ENCODE measurements at places on chromosomes 6 and 20.
A peak's percentile ranks its signal among the peaks of the same experiment; 100 is the strongest.

GRCh38 chr6:78324213-78324612, 543.1 kb upstream of the IRAK1BP1 start:
- DNase-seq: no peak

DNA sequence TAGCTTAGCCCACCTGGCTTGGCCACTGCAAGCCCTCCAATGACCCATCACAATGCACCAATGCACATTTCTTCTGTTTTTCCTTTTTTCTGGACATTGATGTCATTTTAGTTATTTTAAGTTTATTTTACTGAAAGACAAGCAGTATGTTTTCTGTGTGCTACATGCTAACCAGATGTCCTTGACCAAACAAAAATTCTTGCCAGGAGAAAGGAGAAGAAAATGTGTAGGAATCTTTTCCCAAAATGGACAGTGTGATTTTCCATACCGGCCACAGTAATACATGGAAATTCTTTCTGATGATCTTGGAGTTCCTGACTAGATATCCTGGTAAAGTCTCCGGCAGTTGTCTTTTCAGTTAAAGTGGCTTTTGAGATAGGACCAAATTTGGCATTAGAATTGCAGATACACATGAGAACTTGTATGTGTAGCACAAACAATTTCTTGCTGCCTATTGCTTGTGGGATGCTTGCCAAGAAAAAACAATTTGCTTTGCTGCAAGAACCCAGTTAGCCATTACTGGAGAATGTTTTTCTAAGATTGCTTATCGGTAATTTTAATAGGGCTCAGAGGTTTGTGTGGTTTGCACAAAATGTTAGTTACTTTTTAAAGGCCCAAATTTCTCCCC, 696.5 kb upstream of the CITED2 start:
- no peak for DNase-seq

DNA sequence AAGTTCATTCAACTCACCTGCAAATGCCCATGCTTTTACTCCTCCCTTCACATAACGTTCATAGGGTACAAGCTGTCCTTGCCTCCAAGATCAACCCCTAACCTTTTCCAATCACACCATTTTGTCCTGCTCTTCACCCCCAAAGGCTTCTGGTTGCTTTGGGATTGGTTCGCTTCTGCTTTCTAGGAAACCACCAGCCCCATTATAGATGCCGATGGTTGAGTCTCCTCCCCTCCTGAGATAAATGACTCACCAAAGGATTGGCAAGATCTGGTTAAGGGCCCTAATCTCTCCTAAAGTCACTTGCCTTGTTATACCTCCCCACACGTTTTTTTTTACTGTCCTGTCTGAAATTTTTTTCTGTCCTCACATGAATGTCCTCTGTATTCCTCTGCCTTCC, 311.4 kb downstream of the HACE1 start:
- DNase-seq: no peak

- DNase-seq: no peak
These were observed 444.1 kb upstream of the SOX4 start for GRCh38 chr6:21149470-21149869.

- DNase-seq: no peak
These were observed 69.1 kb upstream of the PBOV1 start for GRCh38 chr6:138287144-138287955.

DNA sequence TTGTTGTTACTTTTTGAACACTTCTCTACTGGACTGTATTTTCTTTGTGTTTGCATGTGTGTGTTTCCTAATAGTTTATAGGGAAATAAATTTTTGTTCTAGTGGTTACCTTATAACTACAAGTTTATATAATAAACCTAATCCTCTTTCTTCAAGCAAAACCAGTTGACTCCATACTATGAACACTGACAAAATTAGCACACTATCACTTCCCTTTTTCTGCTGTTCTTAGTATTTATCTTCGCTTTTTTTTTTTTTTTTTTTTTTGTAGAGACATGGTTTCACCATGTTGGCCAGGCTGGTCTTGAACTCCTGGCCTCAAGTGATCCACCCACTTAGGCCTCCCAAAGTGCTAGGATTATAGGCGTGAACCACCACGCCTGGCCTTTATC, 25.0 kb upstream of the C6orf62 start:
- DNase-seq: no peak

- peak; percentile 74 for DNase-seq
These were observed at the start of gene ZDHHC14 for GRCh38 chr6:157380779-157381561. TSS of gene ZDHHC14 (plus strand) at chr6:157381190.

DNA sequence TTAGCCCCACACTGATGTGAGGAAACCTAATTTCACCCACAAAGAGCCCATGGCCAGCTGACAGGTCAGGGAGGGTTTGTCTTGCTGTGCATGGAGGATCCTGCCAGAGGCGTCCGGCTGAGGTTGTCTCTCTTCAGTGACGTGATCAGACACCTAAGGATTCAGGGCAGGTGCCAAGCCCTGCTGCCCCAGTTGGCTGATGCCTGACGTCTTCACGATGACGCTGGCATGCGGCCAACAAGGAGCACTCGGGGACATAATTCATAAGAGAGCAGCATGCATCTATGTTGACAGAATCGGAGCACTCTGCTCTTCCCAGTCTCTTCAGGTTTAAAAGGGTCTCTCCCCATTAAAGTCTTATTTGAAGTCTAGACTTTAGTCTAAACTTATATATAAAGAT, 47.8 kb downstream of the PSMB1 start:
- no peak for DNase-seq

DNA sequence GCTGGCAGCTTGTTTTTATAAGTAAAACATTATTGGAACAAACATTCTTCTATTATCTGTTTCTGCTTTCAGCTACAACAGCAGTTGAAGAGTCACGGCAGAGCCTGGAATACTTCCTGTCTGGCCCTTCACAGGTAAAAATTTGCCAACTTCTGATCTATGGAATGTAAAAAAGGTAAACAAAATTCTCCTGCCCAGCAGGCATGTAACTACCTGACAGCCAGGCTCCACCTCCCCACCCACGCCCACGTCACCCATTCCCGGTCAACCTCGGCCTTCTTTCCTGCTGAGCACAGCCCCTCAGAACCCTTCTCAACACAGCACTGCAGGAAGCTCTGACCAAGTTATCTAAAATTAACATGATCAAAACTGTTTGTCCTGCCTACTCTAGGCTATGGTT, 166.0 kb downstream of the DLL1 start:
- DNase-seq: no peak

GRCh38 chr6:25326126-25326525, 47.0 kb downstream of the CARMIL1 start:
- DNase-seq: no peak

- no peak for DNase-seq
These were observed 1.3 kb upstream of the RNF217 start for GRCh38 chr6:124960757-124961463.

DNA sequence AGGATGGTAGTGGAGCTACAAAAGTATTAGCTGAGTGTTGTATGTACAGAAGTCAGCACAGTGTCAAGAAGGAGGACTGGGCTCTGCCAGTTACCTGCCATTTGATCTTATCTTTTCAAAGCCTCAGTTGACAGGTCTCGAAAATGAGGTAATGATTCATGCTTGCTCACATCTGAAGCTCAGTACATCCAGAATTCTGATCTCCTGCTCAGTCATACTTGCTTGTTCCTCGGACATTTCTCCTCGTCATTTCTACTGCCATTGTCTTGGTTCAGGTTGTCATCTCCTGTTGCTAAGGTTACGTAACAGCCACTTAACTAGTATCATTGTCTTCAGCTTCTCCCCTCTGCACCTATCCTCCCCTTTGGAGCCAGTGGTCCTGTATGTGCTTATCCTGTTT, 89.5 kb downstream of the SLX4IP start:
- DNase-seq: no peak

GRCh38 chr6:87342829-87343228, 1.8 kb upstream of the C6orf163 start:
- no peak for DNase-seq

DNA sequence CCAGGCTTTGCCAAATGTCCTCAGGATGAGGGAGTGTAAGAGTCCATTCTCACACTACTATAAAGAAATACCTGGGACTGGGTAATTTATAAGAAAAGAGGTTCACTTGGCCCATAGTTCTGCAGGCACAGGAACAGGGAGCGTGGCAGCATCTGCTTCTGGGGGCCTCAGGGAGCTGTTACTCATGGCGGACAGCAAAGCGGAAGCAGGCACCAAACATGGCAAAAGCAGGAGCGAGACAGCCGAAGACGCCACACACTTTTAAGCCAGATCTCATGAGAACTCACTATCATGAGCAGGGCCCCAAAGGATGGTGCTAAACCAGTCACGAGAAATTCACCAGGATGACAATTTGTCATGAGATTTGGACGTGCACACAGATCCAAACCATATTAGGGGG, 22.8 kb downstream of the FAM50B start:
- no peak for DNase-seq

DNA sequence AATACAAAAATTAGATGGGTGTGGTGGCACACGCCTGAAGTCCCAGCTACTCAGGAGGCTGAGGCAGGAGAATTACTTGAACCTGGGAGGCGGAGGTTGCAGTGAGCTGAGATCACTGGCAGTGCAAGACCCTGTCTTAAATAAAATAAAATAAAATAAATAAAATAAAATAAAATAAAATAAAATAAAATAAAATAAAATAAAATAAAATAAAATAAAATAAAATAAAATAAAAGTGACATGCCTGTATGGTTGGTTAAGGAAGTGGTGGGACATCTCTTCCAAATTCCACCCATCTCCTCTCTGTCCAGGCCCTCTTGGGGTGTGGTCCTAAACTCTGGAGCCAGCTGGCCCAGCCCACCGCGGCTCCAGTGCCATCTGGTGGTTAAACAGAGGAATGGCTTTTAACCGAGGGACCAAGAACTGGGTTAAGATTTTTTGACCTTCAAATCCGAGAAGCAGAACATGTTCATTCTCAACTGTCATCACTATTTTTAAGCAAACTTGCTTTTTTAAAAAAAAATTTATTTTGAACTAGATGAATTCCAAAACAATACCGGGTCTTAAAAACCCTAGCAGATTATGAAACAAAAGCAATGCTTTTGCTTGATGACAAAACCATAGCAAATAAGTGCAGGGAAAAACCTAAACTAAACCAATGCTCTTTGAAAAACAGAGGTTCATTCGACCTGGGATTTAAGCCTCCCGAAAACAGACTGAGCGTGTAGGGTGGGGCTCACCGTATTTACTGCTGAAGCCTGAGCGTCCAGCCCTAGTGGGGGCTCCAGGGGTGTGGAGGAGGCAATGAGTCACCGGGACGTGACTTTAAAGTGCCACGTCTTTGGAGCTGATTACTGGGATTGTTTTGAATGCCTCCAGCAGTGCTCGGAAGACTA, 68.8 kb downstream of the CDC5L start:
- DNase-seq: no peak

GRCh38 chr6:41997456-41997855, 52.9 kb upstream of the TAF8 start:
- DNase-seq: no peak

DNA sequence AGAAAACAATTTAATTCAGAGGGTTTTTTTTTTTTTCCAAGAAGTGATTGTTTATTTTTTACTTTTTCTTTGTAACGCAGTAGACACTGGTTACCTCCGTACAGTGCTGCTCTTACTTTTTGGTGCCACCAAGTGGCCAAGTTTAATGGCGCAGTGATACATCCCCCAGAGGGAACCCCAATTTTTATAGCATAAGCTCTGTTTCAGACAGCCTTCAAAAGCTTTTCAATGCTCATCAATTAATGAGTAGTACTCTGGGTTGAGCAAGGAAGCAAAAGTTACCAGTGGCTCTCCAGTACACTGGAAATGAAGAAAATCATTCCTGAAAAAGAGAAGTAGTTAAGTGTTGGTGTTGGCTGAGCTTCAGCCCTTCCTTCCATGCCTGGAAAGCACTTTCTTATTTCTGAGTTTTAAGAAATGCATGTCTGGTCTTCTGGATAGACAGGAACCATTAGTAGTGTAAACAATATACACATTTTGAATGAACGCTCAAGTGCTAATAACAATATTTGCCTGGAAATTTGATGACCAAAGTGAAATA, 129.1 kb upstream of the SMLR1 start:
- DNase-seq: peak; percentile 38

GRCh38 chr6:166203003-166203640, 35.5 kb upstream of the TBXT start:
- no peak for DNase-seq

GRCh38 chr6:5976811-5977210, 29.9 kb downstream of the NRN1 start:
- DNase-seq: no peak

DNA sequence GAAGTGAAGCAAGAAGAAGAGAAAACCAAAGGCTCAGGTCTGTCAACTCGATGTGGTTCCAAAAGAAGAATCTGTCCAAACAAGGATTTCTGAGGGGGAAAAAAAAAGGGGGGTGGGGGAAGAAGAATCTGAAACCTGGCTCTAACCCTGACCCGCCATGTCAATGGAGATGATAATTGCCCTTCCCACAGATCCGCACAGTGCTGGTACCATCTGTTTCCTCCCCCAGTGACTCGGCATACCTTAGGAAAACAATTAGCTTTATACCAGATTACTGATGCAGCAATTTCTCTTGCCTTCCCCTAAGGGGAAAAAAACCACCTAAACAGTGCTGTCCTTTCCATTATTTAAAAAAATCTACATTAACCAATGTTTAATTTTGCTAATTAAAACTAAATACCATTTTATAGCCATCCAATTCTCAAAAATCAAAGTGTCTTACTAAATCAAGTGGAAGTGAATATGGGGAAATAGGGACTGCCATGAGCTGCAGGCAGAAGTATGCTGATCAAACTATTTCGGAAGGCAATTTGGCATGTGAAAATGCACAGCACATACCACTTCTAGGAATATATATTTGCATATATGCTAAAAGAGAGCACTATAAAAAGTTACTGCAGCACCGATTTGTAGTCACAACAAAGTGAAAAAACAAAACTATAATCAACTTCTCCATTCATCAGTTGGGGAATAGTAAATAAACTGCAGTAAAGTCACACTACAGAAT, 46.8 kb downstream of the MAP7 start:
- no peak for DNase-seq

DNA sequence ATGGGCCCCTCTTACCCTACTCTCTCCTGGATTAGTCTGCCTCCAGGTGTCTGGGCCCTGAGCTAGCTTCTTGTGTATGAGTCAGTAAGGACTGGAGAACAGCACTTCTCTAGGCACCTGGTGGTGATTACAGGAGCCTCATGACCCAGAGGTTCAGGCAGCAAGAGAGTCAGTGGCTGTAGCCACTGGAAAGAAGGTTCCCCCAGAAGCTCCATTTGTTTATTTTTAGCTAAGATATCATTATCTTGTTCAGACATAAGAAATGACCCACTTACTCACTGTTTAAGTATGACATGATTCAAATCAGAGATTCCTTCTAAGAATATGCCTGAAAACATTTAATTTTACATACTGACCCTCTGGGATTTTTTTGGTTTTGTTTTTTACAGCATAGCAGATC, 23.6 kb upstream of the SLC4A11 start:
- no peak for DNase-seq

GRCh38 chr6:39822846-39823815, 31.0 kb downstream of the DAAM2 start:
- DNase-seq: no peak

GRCh38 chr6:18897350-18897749, 510.2 kb downstream of the RNF144B start:
- no peak for DNase-seq

GRCh38 chr6:137832110-137832509, 34.9 kb upstream of the TNFAIP3 start:
- no peak for DNase-seq

All from stimulated activated CD8-positive, alpha-beta memory T cell treated with anti-CD3 and anti-CD28 coated beads, Interleukin-7, amount 100 ng/mL, for 4 hours (primary cell).